ENCODE measurements at places on chromosomes 5 and 9. TPM values are rescaled to one million over a fixed set of nuclear protein-coding genes. Genes with fewer than 3 reads are reported as not detected.

DNA sequence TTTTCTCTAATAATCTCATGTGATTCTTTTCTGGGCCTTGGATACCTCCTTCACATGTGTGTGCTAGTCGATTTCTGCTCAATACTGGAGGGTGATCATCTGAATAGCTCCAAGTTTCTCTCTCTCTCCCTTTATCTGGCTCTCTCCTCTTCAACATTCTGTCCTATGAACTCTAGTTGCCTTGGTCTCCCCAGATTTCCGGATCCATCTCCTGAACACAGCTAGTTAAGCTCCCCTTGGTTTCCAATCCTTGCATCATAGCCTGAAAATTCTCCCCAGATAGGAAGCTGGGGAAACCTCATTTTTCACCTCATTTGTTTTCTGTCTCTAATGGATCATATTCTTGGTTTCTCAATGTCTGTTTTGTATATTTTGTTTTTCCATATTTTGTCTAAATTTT lies 832.3 kb downstream of the MTRR start:
- no peak for DNase-seq

- no peak for DNase-seq
Observed at GRCh38 chr5:40515476-40515875, 164.2 kb upstream of the PTGER4 start.

DNA sequence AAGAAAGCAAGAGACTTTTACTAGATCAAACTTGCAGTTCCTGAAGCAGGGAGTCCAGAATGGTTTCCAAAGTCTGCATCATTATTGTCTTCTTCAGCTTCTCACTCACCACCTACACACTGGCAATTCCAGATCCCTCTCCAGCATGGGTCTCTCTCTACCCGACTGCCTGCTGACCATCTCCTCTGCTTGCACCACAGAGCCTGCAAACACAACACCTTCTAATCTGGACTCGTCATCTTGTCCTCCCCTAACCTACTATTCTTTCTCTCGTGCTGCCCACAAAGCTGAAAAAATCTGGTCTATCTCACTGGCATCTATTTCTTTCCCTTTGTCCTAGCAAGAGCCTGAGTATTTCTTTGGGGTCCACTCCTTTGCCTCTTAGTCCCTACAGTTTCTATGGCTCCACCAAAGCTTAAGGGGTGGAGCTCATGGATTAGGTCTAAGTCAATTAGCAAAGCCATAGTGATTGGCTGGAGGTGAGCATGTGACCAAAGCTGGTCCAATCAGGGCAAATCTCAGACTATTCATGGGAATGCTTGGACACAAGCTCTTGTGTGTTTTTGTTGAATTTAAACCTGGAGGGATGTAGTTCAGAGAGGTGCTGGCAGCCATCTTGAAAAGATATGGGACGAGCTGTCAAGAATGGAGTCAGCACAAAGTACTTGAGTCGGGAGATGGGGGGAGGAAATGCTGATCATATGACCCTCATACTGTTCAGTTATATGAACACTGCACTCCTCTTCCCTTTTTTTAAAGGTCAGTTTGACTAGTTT lies 63.5 kb downstream of the GALNT12 start:
- no peak for DNase-seq

Gene SEMA4D
- 0.50 TPM for polyA plus RNA-seq

Gene RNF183
- polyA plus RNA-seq: not detected

Gene PCDHGB2
- 4.0 TPM for polyA plus RNA-seq

Measured in BJ (cell line).